ENCODE measurements at places on chromosomes 13 and 19.

GRCh38 chr13:57632276-57633140, 964 bp downstream of the PCDH17 start:
- no peak for DNase-seq

GRCh38 chr13:108597943-108598342, 31.5 kb upstream of the MYO16 start:
- no peak for DNase-seq

DNA sequence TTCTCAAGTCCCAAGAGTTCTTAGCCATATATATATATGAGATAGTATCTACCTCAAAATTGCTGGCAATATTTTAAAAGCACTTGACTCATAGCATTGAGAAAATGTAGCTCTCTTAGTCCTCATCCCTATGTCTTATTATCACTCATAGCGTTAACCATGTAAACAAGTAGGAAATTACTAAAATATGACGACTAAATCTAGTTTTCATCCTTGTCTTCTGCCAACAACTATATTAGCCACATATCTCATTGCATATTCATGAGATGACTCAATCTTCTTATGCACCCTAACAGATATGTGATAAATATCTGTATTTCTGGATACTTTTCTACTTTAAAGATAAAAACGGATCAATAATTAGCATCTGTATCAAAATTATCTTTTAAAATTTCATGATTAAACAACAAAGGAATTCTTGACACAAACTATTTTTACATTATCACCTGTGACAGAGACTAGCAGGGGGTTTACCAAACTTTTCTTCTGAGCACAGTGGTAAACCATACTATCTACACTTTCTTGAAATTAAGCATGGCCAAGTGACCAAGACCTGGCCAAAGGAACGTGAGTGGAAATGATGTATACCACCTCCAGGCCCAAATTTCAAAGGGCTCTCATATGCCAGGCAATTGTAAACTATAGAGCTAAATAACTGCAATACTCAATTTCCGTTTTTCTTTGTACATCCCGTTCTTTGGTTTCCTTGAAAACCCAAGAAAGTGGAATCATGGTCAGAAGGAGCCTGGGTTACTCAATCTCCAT, 45.7 kb downstream of the ZC3H13 start:
- no peak for DNase-seq

DNA sequence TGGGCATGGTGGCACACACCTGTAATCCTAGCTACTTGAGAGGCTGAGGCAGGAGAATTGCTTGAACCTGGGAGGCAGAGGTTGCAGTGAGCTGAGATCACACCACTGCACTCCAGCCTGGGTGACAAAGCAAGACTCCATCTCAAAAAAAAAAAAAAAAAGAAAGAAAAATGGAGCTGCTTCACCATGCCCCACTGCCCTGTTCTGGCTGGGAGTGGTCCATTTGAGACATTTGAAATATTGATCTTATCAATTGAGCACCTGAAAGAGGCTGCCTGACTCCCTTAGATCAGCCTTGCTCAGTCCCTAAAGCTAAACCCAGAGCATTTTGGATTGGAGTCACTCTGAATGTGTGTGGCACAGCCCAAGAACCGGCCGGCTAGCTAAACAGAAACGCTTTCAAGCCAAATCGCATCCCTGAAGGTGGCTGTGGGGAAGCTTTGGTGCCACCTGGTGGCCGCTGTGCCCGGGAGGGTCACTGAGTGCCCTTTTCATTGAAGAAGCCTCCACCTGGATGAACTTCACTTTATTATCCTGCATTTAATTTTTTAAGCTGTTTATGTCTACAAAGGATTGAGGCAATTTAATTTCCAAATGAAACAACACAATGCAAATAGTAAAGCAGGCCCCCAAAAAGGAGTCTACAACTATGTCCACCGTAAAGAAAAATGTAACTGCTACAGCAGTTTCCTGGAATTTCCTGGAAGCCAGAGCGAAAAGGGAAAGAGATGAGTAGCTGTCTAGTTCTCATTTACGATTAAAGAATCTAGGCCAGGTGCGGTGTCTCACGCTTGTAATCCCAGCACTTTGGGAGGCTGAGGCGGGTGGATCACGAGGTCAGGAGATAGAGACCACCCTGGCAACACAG, 53.1 kb upstream of the SERPINE3 start:
- DNase-seq: peak; percentile 23

DNA sequence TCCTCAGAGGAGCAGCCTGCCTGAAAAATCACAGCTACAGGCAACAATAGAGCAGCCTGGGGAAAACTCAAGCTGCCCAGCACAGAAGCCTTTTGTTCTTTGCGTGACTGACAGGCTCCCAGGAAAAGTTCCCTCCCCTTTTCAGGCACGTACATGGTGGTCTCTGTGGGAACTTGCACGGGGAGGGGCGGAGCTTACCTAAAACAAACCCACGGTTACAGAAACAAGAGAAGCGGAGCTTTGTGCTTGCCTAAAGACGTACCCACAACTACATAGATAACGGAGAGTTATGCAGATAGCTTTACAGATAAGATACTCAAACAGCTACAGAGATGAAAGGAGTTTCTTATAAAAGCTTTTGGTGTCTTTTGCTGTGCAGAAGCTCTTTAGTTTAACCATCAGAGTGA, 11.4 kb downstream of the ETFB start:
- no peak for DNase-seq

- no peak for DNase-seq
Measured at GRCh38 chr13:87680298-87680697, 9.1 kb downstream of the SLITRK5 start.

DNA sequence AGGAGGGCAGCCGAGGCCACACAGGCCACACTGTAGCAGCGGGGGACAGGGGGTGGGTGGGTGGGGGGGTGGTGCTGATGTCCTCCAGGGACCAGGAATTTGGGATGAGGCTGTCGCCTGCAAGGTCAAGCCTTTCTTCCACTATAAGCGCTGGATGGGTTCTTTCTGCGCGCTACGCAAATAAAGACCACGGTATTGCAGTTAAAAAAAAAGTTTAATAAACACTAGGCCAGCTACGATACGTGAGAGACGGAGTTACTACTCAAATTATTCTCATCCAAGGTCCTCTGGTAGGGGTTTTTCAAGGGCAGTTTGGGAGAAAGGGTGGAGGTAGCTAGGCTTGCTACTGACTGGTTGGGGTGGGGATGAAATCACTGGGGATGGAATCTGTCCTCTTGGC, 508 bp upstream of the ZNF44 start:
- DNase-seq: no peak

GRCh38 chr13:24076109-24076508, 84.4 kb upstream of the SPATA13 start:
- no peak for DNase-seq

GRCh38 chr19:41990615-41991014, 3.4 kb downstream of the ATP1A3 start:
- no peak for DNase-seq
